ENCODE measurements at places on chromosomes 1 and 21.
A peak's percentile ranks its signal among the peaks of the same experiment; 100 is the strongest.

GRCh38 chr1:24226749-24227148 is 39.7 kb upstream of the IFNLR1 start:
- no peak for DNase-seq

DNA sequence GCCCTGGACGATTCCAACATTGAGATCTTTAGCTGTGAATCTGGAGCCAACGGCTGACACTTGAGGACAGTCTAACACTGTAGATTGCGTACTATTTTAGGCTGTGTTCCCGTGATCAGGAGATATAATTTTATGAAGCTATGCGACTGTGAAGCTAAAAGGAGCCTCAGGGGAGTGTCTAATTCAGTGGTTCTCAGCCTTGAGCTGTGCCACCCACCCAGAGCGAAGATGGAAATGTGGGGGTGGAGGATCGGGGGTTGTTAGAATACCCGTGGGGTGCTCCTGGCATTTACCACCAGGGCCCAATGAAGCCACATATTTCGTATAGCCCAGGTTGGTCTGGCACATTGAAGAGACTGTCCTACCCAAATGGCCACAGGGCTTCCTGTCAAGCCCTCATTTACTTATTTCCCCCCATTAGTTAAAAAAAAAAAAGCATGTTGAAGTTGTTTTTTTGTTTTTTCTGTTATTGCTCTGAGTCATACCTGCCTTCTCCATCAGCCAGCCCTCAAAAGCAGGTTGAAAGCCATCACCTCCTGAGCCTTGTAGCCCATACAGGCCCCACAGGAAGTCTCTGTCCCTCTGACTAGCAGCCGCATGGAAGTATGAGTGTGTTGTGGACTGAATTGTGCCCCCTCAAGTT is 141.7 kb downstream of the GALNT2 start:
- peak; percentile 43 for DNase-seq

- no peak for DNase-seq
Measured at GRCh38 chr1:209723756-209724693, 19.4 kb downstream of the HSD11B1 start.

- DNase-seq = no peak
Measured at GRCh38 chr1:24084050-24084449, 27.9 kb downstream of the MYOM3 start.

GRCh38 chr1:209607102-209607794 is 23.7 kb downstream of the CAMK1G start:
- DNase-seq = no peak

GRCh38 chr21:24444736-24445135 is 1162.5 kb downstream of the MRPL39 start:
- no peak for DNase-seq

DNA sequence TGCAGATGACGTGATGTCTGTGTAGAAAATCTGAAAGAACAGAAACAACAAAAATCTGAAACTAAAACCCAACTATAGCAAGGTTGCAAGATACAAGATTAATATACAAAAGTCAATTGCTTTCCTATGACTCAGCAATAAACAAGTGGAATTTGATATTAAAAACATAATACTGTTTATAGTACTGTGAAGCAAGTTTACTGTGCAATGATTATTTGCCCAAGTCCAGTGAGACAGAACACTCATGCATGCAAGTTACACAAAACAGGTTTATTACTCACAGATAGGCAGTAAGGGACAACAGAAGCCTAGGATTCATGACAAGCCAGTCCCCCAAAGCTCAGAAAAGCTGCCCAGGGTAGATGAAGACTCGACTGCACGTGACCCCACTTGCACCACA is 62.4 kb upstream of the RAB4A start:
- DNase-seq = no peak

GRCh38 chr1:209222826-209223225 is 360.7 kb upstream of the CAMK1G start:
- no peak for DNase-seq

- DNase-seq = no peak
Measured at GRCh38 chr1:50633465-50633864, 210.2 kb upstream of the DMRTA2 start.

GRCh38 chr21:26834181-26834905 is 10.9 kb downstream of the ADAMTS1 start:
- no peak for DNase-seq

DNA sequence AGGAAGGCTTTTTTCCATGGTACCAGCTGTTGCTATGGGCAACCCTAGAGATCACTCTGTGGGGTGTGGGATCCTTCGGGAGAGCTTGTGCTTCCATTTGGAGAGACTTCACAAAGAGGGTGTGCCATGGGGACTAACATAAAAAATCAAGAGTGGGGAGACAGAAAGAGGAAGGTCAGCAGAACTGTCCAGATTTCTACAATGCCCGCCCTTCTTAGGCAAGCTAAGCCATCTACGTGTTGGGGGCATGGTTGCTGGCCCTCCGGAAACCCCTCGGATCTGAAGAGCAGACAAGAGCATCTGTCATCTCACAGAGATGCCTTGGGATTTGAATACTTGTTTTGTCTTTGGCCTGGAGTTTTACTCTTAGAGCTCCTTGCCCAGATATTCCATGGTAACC is 83.9 kb upstream of the ZNF648 start:
- no peak for DNase-seq

GRCh38 chr1:200242110-200243041 is 167.5 kb downstream of the ZNF281 start:
- no peak for DNase-seq

DNA sequence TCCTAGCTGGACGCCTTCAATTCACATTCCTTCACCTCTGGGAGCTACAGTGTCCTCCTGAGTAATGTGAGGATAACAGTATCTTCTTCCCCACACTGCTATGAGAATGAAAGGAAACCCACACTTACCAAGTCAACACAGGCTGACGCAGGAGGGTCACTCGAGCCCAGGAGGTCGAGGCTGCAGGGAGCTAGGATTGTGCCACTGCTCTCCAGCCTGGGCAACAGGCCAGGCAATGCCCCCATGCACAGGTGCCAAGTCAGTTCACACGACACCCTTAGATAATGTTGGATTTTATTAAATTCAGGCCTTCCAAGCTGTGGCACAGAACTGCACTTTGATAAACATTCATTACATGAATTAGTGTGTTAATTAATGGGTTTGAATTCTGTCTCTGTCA is 31.9 kb downstream of the MATN1 start:
- DNase-seq = no peak

DNA sequence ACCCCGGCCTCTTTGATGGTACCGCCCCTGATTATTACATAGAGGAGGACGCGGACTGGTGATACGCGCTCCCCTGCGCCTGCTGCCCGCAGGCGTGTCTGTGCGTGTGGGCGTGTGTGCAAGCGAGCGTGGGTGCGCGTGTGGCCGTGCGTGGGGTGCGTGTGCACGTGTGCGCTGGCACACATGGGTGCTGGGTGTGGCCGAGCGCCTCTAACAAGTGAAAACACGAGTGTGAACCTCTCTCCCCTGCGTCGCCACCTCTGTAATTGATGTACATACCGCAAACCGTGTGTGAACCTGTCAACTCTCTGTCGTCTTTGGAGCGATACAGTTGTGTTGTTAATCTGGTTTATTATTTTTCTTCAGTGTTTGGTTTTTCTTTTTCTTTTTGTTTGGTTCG is 87.8 kb upstream of the TMEM51 start:
- DNase-seq = no peak

DNA sequence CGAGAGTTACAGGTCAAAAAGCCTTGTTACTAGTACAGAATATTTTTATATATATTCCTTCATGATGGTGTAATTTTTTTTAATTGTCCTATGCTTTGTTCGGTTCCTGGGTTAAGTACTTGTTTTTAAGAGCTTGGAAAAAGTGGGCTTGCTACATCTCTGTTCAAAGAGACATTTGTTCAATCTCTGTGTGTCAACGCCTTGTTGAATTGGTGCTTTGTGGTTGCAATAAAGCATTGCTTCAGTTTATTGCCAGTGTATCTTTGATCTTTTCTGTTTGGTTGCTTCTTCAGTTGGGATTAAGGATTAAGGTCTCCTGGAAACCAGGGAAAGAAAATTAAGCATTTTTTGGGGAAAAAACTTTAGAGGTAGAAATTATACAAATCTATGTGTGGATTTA is 47.7 kb upstream of the DNASE2B start:
- DNase-seq = no peak

- DNase-seq = no peak
Measured at GRCh38 chr1:223289621-223290020, 74.4 kb downstream of the SUSD4 start.

GRCh38 chr1:163275222-163275621 is 46.5 kb upstream of the NUF2 start:
- no peak for DNase-seq

DNA sequence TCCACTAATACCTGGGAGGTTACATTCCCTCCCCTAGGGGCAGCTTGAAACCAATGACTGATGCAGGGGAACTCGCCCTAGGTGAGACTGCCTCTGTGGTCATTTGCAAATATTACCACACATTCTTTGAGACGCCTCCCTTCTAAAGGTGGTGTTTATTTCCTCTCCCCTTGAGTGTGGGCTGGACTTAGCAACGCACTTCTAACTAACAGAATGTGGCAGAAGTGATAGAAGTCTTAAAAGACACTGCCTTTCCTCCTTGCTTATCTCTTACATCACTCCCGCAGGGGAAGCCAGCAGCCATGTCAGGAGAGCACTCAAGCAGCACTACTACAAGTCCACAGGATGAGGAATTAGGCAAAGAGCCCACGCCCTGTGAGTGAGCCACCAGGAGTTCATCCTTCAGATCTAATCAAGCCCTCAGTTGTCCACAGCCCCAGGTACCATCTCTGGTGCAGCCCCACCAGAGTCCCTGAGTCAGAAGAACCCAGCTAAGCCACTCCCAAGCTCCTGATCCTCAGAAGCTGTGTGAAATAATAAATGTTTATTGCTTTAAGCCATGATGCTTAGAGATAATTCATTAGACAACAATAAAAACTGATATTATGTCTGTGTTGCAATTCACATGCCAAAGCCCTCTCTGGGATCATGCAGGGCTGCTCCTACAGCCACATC is 14.8 kb upstream of the MATN1 start:
- no peak for DNase-seq

DNA sequence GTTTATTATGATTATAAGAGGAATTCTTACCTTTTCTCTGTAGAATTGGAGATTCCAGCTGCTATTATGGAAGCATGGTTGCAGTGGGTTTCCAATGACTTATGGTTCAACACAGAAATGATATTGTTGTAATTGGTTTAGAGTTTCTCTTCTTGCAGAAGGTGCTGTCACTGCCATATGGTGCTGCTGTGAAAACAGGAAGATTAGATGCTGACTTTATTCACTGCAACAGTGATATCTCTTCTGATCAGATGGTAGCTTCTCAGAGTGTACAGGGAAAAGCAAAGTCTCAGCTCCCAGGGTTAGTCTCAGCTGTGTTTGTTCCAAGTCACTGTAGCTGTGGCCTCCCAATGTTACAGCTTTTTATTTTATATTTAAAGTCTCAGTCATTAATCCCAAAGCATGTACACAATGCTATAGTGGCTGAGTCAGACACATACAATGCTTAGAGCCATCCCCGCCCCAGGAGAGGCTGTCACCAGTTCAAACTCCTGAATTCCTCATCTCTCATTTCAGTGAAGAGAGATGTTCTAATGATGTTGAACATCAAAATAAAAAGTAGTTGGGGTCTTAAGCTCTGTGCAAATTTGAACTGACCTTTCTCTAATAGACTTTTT is 42.7 kb upstream of the RGS2 start:
- DNase-seq = no peak

DNA sequence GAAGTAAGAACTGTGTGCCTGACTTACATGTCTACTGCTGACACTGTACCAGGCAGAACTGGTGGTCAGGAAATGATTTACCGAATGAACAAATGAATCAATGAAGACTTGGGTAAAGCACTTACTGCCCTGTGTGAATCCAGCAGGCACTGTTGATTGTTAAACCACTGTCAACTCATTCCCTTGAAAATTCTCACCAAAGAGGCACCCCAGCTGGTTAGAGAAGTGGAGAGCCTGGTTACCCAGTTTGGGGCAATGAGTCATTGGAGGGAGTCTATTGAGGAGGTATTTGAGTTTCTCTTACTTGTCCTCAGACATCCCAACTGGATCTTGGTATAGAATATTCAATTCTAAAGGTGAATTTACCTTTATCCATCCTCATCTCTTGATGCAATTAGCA is 34.2 kb downstream of the JUN start:
- DNase-seq = no peak

DNA sequence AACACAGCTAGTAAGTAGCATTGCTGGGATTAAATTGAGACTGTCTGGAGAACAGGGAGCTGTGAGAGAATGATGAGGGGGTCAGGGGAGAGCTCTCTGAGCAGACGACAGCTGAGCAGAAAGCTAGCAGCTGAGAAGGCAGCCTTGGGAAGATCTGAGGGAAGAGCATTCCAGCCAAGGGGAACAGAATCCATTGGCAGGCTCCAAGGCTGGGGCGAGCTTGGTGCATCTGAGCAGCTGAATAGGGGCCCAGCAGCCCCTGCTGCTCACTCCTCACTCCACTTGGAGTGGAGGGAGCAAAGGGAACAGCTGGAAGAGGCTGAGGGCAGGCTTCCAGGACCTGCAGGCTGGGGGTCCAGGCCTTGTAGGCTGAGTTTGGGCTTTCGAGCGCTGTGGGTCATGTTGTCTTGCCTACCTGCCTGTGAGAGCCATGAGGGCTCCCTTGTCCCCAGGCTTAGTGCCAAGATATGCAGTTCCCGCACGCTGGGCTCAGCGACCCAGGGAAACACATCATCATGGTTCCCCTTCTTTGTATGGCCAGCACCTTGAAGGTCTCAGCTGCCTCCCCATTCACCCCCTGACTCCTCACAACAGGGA is 10.5 kb downstream of the ACOT11 start:
- DNase-seq = no peak

- no peak for DNase-seq
Measured at GRCh38 chr1:163896001-163896400, 574.2 kb downstream of the NUF2 start.

- no peak for DNase-seq
Measured at GRCh38 chr1:223312273-223312672, 51.7 kb downstream of the SUSD4 start.

- DNase-seq = no peak
Measured at GRCh38 chr1:191460234-191460633, 698.0 kb upstream of the RGS18 start.

DNA sequence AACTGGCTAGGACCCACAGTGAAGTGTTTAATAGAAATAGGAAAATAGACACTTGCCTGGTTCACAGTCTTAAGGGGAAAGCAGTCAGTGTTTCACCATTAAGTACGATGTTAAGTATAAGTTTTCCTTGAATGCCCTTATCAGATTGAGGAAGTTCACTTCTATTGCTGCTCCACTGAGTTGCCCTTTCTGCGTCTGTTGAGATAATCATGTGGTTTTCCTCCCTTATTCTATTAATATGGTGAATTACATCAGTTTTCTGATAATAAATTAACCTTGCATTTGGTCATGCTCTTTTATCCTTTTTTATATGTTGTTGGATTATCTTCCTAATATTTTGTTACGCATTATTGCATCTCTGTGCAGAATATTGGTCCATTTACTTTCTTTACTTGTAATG is 21.4 kb downstream of the UTS2 start:
- DNase-seq = no peak

- DNase-seq = no peak
Measured at GRCh38 chr1:8910331-8910730, 31.8 kb upstream of the ENO1 start.

DNA sequence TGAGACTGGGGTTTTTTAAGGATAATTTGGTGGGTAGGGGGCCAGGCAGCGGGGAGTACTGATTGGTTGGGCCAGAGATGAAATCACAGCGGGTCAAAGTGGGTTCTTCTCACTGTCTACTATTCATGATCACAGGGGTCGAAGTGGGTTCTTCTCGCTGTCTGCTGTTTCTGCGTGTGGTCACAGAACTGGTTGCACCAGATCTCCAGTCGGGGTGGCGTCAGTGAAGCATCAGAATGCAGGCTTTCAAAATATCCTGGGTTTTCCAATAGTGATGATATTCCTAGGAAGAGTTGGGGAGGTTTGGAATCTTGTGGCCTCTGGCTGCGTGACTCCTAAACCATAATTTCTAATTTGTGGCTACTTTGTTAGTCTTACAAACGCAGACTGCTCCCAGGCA is 45.1 kb downstream of the TRPM2 start:
- no peak for DNase-seq

Measured in islet precursor cell (in vitro differentiated cells).